Activated T-helper 17 cell treated with anti-CD3 and anti-CD28 coated beads, Interleukin-2, amount 50 U/mL, for 72 hours (primary cell): ENCODE measurements at places on chromosomes 3 and 15. TPM values are rescaled to one million over a fixed set of nuclear protein-coding genes. Genes with fewer than 3 reads are reported as not detected.

DNA sequence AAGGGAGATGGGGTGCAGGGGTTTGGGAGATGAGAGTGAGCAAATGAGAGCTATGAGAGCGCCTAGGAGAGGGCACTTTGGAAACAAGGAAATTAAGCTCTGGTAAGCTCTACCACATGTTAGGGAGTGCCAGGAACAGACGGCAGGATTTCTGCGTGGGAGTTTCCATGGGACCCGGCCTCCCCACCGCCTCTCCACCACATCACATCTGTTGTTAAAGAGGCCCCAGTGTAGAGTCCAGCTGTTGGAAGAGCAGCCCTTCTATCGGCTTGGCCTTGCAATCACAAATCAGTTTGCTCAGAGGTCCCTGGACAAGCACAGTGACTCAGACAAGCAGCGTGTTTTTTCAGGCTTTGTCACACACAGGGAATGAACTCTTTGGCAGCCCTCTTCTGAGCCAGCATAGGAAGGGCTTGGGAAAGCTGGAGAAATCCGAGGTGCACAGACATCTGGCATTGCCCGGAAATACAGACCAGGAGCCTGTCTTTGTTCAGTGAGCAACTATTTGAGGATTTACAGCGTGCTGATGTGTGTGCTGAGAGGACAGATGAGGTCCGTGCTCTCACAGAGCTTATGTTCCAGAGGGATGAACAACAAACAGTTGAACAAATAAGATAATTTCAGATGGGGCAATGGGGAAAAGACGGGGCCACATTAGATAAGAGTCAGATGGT is 370.6 kb upstream of the PROK2 start:
- ATAC-seq = no peak

- no peak for ATAC-seq
Observed at GRCh38 chr3:196419386-196419785, 12.8 kb downstream of the UBXN7 start.

DNA sequence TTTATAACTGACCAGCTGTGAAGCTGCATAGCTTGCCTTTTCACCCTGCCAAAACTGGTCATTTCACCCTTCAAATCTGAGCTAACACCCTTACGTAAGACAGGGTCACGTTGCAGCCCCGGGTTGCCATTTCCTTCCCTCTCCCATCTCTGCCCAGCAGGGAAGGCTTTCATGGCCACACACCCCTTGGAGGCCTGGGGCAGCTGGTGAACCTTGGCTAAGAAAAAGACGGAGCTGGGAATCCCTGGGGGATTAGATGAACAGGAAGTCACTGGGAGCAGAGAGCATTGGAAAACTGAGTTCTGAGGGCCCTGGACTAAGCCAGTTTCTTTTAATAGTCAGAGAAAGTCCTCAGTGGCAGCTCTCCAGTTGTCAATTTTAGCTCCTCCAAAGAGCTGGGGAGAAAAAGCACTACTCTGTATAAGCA is 67.8 kb downstream of the TTC23 start:
- no peak for ATAC-seq

GRCh38 chr15:99282121-99282520 is 30.8 kb downstream of the LRRC28 start:
- no peak for ATAC-seq

- ATAC-seq = no peak
Observed at GRCh38 chr3:50484722-50485121, 18.7 kb downstream of the CACNA2D2 start.

DNA sequence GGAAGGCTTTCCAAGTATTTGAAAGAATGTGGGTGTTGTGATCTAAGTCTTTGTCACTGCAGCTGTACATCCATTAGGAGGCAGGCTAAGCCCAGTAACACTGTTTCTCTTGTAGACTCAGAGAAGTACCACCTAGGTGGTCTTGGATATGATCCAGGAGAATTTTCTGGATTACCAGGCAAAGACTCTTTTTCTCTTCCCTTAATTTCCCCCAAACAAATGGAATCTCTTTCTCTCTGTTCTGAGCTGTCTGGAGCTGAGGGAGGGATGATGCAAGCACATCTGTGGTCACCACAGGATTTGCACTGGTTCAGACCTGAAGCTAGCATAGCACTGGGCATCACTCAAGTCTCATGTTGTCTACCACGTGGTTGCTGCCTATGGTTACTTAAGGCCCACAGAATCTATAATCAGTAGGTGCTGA is 227.6 kb downstream of the NECTIN3 start:
- peak; percentile 23 for ATAC-seq

DNA sequence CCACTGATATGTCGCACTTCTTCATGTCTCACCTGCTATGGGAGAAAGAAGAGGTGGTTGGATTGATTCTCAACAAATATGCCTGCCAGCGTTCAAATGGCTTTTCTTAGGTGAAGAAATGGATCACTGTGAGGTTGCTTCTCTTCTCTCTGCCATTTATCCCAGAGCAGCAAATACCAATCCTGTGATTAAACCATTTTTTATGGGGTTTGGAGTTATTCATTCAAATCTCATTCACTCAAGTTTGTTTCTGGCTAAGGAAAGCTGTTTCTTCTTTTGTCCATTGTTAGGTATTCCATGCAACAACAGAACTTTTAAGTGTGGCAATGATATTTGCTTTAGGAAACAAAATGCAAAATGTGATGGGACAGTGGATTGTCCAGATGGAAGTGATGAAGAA is 12.2 kb upstream of the C3orf52 start:
- no peak for ATAC-seq

- ATAC-seq = no peak
Observed at GRCh38 chr3:50230794-50231125, 5.2 kb upstream of the GNAI2 start.

- no peak for ATAC-seq
Observed at GRCh38 chr15:87609474-87609873, 647.1 kb downstream of the NTRK3 start.

- peak; percentile 33 for ATAC-seq
Observed at GRCh38 chr3:177358977-177359592, 161.8 kb upstream of the TBL1XR1 start.

Gene PODXL2
- total RNA-seq = 1.4 TPM

Gene XCR1
- 0.05 TPM for total RNA-seq

Gene PP2D1
- total RNA-seq = not detected

Gene PATL2
- total RNA-seq = 7.9 TPM

Gene KNL1
- total RNA-seq = 39.1 TPM
